Activated CD4-positive, alpha-beta T cell treated with anti-CD3 and anti-CD28 coated beads, Interleukin-2, amount 10 ng/mL, durations not matched to agents 24 days and 14 days (primary cell): ENCODE measurements at places on chromosomes 3 and 15. TPM values are rescaled to one million over a fixed set of nuclear protein-coding genes. Genes with fewer than 3 reads are reported as not detected.

- DNase-seq = no peak
These were observed 263.2 kb downstream of the CNTN3 start for GRCh38 chr3:74351213-74351612.

- peak; percentile 71 for DNase-seq
These were observed 31.7 kb downstream of the BHLHE40 start for GRCh38 chr3:5010706-5011554.

DNA sequence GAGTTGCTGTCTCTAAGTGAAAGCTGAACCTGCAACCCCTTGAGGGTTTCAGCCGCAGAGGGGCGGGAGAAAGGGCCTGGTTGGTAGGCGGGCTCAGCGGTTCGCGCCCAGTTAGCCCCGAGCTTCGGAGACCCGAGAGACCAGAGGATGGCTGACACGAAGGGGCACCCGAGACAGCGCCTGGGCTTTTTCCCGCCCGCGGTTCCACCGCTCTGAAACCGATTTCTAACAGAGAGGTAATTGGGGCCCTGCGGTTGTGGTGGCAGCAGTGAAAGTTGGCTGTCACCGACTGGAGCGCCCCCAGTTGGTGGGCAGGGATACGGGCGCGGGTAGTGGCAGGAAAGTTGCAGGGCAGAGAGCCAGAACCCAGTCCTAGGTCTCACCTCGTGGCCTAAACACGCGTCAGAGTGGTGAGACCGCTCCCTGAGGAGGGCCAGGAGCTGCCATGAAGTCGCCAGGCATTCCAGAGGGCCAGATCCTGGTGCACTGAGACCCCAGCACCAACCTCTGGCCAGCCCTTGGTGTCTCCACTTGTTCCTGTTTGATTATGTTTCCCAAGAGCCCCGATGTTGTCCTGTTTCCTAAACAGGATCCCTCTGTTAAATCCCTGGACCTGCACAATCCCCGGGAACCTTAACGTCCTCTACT is 625 bp upstream of the ELL3 start:
- DNase-seq = peak; percentile 94

DNA sequence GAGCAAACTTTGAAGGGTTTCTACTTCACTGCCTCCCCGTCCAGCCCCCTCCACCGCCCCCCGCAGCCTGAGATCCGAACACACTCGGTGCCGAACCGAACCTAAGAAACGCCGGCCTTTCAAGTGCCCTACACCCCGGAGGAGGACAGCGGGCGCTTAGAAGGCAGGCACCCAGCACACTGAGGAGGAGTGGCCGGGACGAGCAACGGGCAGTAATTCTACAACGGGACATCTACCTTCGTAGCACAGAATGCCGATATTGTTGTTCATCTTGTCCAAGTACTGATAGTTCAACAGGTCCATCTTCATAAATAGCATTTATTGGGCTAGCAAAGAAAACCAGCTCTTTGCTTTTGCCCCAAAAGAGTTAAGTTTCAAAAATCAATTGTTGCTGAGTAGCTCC is 513 bp downstream of the VGLL4 start:
- peak; percentile 78 for DNase-seq

MYRIP gene
- not detected in 2 replicates for total RNA-seq

DNA sequence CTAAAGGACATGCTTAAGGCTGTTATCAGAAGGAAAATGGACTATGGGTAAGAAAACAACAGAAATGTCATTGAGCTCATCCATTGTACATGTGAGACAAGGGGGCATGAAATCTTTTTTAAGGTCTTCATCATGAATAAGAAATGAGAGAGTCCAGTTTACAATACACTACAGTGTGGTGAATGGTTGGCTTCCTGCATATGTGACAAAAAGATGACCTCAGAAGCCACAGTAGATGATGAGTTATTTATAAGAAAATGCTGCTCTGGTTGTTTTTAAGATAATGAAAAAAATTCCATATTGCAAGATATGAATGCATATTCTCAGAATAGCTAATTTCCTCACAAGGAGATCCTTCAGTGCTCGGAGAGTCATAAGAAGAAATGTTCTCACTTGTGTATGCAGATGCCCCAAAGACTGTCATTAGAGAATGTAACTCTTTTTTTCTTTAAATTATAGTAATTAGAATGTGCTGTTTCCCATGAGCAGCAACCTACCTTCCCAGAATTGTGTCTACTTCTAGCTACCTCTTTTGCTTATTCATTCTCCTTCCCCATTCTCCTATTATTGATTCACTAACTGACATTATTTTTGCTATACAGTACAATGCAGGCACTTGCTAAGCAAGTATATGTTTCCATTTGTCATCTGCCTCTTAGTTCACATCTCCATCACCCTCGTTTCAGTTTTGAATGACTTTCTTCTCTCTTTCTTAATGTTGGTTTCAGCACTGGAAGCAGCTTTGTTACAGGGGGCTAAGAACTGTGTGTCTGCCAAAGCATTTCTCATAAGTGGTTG is 152.0 kb upstream of the PEX5L start:
- no peak for DNase-seq

DNA sequence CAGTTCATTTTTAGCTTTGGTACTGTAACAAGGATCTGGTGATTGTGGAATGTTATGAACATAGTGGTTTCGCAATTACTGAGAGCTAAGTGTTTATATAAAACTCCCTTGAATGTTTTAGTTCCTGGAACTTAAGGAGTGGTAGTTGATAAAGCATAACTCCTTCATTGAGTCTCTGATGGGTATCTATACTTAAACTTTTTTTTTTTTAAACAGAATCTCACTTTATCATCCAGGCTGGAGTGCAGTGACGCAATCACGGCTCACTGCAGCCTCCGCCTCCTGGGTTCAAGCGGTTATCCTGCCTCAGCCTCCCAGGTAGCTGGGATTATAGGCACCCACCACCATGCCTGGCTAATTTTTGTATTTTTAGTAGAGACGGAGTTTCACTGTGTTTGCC is 11.3 kb downstream of the PRKCI start:
- DNase-seq = no peak

DNA sequence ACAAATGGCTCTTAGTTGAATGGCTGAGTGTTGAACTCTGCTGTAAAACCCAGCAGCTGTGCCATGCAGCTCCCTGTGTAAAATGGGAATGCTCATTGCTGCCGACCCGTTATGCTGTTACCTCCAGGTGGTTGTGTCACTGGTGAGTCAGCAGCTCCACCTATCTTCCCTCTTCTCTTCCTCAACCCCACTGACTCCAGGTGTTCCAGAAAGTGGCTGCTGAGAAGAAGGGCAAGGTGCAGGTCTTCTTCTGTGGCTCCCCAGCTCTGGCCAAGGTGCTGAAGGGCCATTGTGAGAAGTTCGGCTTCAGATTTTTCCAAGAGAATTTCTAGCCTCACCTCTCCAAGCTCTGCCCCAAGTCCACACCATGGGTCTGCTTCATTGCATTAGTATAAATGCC is 41.9 kb downstream of the NOX5 start:
- DNase-seq = no peak

FOXL2NB gene
- total RNA-seq = not detected in 2 replicates

DNA sequence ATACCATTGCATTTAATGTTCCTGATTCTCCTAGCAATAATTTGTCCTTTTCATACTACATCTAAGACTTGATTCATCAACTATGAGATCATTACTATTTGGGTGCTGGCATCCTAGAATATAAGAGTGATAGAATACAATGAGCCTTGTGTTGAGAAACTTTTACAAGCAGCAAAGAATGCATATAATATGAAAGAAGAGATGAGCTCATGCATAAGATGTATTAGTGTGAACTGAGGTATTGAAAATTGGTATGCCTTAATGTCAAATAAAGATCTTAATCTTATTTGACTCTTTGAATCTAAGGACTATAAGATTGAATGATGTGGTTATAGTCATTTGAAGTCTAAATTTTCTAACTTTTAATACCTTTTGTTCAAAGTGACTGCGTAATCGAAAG is 220.0 kb upstream of the ARHGEF26 start:
- DNase-seq = no peak

GRCh38 chr3:177758126-177758525 is 560.8 kb upstream of the TBL1XR1 start:
- no peak for DNase-seq

DNA sequence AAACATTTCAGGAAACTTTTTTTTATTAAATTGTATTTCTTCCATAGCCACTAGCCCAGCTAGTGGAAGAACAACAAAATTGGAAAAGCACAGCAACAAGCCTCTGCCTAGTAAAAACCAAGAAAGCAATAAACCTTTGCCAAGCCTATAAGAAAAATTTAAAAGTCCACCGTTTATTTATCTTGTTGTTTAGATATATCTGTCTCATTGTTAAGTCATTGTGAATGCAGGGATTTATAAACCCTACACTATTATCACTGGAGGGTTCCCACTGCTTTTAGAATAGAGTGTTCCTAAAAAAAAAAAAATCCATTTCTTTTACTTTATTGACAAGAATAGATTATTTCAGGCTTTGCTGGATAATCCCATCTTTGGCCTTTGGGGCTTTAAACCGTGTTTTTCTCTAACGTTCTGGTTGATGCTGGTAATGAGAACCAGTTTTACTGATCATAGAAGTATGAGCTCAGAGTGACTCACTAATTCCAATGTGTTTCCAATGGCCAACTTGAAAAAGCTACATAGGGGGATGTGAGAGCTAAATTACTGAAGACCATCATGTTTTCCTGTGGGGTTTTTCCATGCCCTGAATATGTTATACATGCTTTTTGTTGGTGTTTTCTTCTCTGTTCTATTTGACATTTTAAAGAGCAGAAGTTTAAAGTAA is 634.1 kb downstream of the RBMS3 start:
- DNase-seq = no peak

DNA sequence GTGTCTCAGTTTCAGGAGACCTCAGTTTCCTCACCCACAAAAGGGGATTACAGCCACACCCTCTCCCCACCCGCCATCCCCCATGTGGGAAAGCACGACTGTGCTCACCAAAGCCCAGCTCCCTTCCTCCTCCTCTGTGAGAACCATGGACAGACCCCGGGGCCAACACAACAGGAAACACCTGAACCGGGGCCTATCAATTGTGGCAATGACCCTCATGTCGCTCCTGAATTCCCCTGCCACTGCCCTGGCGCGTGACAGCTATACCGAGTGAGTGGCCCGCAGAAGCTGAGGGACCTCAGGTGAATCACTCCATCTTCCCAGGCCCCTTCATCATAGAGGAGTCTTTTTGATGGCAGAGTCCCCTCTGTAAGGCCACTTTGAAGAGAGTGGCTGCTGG is 28.6 kb downstream of the PLEKHO2 start:
- DNase-seq = no peak

PARP14 gene
- total RNA-seq = 64.6 and 65.6 TPM in 2 replicates
